ENCODE measurements at places on chromosomes 3 and 15. TPM values are rescaled to one million over a fixed set of nuclear protein-coding genes. Genes with fewer than 3 reads are reported as not detected.

SPRED1 gene
- 27.5 TPM for total RNA-seq

LYZL4 gene
- total RNA-seq: not detected

TTLL13 gene
- 0.07 TPM for total RNA-seq

CPN2 gene
- total RNA-seq: 0.21 TPM

- DNase-seq: no peak
Measured at GRCh38 chr3:141407047-141407446, 38.7 kb downstream of the ZBTB38 start.

GRCh38 chr15:34483644-34484043 lies 46.0 kb upstream of the GOLGA8A start:
- no peak for DNase-seq

DNA sequence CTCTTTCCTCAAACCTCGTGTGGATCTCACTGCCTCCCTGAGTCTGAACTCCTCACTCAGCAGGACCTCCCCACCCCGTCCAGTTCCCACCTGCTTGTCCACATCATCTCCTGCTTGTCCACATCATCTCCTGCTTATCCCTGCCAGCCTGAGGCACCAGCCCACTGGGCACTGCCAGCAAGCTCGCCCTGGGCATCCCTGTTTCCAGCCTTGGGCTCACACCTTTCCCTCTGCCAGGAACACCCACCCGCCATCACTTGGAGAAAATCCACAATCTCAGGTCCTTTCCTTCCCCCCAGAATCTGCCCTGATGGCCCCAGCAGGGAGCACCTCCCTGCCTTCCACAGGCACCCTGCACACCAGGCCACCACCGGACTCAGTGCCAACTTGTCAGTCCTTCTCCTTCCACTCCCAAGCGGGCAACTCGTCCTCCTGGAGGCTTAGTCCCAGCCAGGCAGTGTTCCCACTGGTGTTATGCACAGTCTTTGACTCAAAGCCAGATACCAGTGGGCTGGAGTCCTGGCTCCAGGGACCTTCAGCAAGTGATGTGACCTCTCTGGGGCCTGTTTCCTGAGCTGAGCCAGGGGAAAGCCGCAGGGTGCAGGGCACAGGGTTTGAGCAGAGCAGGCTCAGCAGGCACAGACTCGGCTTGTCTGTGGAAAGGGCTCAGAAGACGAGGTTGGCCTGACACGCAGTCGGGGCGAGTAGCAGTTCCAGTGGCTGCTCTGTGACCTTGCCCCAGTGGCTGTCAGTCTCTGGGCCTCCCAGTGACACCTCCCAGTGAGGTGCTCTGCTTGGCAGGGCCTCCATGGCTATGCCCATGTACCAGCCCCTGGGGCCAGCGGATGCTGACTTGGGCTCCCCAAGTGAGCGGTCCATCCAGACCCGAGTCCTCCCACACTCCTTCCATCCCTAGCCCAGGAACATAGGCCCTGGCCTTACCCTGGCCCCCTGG lies 9.5 kb upstream of the MESP2 start:
- DNase-seq: peak; percentile 44

GRCh38 chr3:152574461-152575079 lies 260.4 kb upstream of the P2RY1 start:
- DNase-seq: peak; percentile 15

- no peak for DNase-seq
Measured at GRCh38 chr15:96043591-96044171, 286.8 kb upstream of the NR2F2 start.

GRCh38 chr3:24683633-24684384 lies 189.2 kb upstream of the THRB start:
- DNase-seq: no peak

DNA sequence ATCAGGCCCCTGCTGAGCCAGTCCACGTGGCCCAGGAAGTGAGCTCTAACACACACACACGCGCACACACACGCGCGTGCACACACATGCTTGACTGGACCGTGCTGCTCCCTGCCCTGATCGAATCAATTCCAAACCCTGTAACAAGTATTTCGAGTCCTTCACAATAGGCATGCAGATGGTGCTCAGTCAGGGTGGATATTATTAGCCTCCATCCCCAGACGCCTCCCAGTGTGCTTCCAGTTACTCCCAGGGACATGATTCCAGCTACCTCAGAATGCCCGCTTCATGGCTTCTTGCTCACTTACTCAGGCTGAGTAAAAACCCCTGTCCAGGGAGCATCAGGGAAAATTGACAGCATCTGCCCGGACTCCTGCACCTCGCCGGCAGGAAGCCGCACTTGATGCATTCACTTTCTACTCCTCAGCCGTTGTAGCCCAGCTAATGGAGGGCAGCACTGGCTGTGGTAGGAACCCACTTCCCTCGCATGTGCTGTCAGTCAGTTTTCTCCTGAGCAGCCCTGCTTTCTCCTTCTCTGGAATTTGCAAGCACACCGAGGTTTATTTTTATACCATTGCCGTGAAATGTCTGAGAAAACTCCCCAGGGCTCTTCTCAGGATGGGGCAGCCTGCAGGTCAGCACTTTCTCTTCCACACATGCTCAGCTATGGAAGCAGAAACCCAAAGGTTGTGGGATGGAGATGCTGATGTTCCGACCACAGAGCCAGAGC lies 126.1 kb upstream of the ABHD17C start:
- DNase-seq: peak; percentile 9

All from H7 (cell line).